Esophagus squamous epithelium (tissue), 5 donors: ENCODE measurements at places on chromosomes 4 and X. TPM values are rescaled to one million over a fixed set of nuclear protein-coding genes. Genes with fewer than 3 reads are reported as not detected.

- DNase-seq, result no peak
Measured at GRCh38 chr4:164056426-164057142, 562.1 kb downstream of the TMA16 start.

DNA sequence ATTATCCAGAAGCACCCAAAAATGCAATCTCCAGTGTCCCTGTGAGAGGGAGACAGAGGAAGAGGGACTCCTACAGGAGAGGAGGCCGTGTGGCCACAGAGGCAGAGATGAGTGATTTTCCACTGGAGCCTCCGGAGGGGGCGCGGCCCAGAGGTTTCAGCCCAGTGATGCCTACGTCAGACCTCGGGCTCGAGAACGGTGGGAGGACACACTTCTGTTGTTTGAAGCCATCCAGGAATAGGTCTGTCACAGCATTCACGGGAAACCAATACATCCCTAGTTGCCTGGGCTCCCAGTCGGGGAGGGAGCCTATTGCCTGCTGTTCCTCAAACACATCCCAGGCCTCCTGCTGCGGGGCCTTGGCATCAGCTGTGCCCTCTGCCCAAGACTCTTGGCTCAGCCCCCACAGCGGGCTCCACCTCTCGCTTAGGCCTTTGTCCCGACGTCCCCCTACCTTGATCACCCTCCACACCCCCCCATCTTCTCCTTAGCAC is 39.2 kb upstream of the HMX1 start:
- DNase-seq, result no peak

Gene GPRIN3
- 0.83 TPM for total RNA-seq

Gene ZMYM3
- 5.7 TPM for total RNA-seq

GRCh38 chrX:47664737-47665136 is 5.8 kb upstream of the UXT start:
- DNase-seq, result no peak

DNA sequence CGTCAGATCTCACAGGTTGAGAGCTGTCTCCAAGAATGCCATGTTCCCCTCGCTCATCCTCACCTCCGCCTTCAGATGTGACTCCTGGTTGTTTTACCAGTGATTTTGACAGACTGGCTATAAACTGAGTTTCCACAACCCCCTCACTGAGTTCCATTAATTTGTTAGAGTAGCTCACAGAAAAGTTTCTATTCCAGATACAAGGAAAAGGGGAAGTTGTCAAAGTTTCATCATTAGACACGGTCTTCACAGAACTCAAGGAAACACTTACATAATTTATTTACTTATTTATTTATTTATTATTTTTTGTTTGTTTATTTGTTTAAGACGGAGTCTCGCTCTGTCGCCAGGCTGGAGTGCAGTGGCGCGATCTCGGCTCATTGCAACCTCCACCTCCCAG is 55.7 kb upstream of the IQSEC2 start:
- no peak for DNase-seq

Gene TEX13B
- total RNA-seq, result not detected

- no peak for DNase-seq
Measured at GRCh38 chrX:29661290-29661689, 554.1 kb upstream of the MAGEB2 start.

DNA sequence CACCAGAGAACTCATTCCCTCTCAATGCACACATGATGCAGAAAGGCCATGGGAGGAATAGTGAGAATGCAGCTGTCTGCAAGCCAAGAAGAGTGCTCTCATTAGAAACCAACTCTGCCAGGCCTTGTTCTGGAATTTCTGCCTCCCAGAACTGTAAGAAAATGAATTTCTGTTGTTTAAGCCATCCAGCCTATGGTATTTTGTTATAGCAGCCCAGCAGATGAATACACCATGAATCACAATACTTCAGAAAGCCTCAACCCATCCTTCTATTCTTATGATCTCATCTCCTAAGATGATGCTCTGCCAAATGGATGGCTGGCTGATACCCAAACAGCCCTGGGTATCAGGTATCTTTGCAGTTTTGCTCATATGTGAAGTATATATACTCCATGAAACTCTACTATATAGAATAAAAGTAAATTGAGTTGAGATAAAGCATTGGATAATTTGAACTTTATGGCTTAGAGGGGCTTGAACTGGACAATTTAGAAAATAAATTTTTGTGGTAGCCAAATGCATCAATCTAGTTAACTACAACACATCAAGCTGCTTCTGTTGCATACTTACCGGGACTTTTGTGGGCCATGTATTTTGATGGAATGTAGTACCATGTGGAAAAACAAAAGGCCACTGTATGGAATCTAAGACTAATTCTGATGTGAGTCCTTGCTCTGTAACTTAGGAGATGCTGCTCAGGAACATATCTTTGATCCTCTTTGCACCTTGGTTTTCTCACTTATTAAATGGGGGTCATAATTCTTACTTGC is 245.9 kb downstream of the HS3ST1 start:
- DNase-seq, result no peak

DNA sequence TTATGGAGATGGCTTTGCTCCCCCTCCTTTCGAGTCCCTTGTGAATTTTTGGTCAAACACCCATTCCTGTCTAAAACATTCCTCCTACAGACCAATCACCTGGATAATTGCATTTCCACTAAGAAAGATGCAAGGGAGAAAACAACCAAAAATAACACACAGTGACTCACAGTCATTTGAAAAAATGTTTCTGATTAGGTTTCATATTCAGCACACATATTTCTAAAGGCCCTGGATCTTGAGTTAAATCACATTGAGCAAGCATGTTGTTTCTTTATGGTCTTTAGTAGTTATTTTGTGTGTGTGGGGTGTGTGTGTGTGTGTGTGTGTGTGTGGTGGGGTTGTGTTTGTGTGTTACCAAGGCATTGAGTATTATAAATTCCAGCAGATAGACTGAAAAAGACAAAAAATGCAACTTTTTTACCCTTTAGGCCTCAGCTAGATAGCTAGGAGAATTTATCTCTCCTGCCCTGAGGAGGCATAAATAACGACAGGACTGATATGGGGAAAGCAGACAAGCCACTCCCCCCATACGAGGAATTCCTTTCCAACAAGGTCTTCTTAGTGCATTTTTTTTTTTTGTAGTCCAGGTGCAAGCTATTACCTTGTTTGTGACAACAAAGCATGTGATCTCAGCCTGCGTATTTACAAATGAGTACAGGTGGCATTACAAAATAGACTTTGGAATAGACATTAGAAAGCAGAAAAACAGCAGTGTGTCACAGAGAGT is 265.4 kb upstream of the ADGRL3 start:
- no peak for DNase-seq

- no peak for DNase-seq
Measured at GRCh38 chr4:40243386-40243948, 46.6 kb downstream of the RHOH start.

- DNase-seq, result no peak
Measured at GRCh38 chr4:35925806-35926205, 318.5 kb downstream of the ARAP2 start.

Gene FAM149A
- 2.3 TPM for total RNA-seq

DNA sequence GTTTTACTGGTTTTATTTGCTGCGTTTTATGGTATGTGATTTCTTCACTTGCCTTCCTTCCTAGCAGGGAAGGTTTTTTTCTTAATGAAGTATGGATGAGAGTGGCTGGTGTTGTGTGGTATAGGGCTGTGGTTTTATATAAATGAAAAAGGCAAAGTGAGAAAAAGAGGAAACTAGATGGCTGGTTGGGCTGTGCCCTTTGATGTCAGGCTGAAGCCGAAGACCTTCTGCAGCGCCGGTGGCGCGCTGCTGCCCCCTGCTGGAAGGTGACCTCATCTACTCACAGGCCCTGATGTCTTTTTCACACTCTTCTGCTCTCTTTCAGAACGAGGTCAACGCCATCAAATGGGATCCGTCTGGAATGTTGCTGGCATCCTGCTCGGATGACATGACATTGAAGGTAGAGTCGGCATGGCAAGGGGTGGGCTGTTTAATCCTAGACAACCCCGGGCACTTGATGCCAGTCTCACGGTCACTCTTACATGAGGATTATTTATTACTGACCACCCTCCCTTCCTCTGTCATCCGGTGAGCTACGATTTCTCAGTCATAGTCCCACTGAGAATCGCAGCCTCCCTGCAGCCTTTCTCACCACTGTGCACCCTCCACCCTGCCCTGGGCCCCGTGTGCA is 56.6 kb downstream of the GPR143 start:
- DNase-seq, result peak; percentile 14

- DNase-seq, result no peak
Measured at GRCh38 chr4:82331814-82332213, 42.0 kb downstream of the HNRNPD start.

DNA sequence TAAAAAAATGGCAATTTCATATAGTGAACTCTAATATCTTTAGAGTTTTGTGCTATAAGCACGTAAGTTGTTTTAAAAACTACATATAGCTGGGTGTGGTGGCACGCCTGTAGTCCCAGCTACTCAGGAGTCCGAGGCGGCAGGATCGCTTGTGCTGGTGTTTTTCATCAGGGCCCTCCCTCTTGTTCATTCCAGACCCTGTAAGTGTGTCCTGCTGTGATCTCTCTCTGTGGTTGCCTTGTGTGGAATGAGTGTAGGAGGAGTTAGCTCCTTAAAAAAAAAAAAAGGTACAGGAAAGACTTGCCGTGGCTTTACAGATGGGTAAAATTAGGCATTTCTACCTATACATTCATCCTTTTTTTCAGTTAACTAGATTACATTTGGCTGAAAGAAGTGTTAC is 35.4 kb downstream of the RBBP7 start:
- DNase-seq, result no peak

DNA sequence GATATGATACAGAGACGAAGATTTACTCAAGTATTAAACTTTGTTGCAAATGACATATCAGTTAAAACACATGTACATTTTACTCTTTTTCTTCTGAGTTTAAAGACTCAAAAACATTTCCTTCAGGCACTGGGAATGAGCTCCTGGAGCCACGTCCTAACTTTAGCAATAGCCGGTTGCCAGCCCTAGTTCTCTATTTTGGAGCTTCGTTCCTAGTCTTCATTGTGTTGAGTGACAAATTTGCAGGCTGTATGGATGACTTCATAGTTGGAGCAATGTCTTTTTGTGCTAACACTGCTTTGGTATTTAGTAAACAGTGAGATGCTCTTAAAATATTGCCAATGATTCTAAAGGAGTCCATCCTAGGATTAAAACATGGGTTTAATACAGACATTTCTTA is 190.9 kb downstream of the FAT4 start:
- no peak for DNase-seq

Gene IL2
- total RNA-seq, result not detected

GRCh38 chr4:99847362-99847976 is 30.8 kb downstream of the DAPP1 start:
- DNase-seq, result no peak

- no peak for DNase-seq
Measured at GRCh38 chr4:67719953-67720617, 19.1 kb upstream of the UBA6 start.

Gene SYTL5
- total RNA-seq, result 5.8 TPM

Gene CABS1
- not detected for total RNA-seq

GRCh38 chr4:76374798-76375197 is 46.1 kb downstream of the CCDC158 start:
- no peak for DNase-seq

DNA sequence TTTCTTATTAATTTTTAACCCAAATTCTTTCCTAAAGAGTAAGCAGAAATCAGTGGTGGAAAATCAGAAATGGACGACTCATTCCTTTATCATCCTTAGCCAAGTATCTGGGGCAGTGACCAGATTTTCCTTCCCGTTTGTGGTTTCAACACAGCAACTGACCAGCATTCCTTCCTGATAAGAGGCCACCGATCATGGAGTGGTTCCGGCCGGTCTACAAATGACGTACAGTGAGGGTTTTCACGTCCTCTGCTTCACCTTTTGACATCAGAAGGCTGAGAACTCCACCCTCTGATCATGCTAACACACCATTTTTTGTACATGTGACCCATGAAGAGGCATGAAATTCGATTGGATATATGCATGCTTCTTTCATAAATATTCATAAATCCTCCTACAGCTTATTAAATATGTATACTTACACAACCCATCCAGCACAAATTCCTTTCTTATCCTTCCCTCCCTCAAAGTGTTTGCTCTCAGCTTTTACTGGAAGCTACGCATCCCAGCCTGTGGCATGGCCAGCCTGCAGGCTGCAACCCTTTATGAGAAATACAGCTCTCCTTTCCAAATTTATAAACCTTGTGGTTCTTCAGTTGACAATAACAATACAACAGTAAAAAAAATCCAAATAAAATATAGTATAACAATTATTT is 173.0 kb upstream of the CASK start:
- no peak for DNase-seq

DNA sequence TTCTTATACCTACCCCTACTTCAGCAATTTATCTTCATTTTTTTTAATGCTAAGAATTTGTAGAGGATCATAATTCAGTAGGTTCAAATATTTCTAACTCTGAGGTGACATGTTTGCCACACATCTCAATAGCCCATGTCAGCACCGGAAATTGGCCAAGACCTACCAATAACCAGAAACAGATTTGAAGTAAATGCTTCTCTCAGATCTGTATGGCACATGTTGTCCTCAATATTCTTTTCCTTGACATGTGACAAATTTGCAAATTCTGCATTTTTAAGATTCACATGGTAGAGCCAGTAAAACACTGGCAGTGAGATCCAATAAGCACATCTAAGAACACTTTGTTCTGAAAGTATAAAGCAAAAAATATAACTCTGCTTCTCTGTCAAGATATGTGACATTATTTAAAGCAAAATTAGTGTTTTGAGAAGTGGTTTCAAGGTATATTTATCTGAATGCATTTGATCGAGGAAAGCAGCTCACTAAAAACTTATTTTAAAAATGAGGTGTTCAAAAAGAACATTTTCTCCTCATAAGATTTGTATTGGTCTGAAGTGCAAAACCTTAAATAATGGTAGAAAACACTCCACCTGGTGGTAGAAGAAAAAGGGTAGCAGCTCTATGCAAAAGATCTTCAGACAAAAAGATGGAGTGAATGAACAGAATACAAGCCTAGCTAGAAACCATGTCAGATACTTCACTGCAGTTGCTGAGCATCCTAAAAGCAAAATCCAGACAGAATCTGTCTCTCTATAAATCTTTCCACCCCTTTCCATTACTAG is 513.8 kb upstream of the FAM241A start:
- DNase-seq, result no peak

Gene RNF175
- total RNA-seq, result not detected

GRCh38 chr4:100631281-100631968 is 113.6 kb upstream of the EMCN start:
- DNase-seq, result no peak

Gene GABRA4
- total RNA-seq, result not detected

- no peak for DNase-seq
Measured at GRCh38 chr4:151144329-151145072, 45.1 kb downstream of the RPS3A start.

Gene APELA
- not detected for total RNA-seq

DNA sequence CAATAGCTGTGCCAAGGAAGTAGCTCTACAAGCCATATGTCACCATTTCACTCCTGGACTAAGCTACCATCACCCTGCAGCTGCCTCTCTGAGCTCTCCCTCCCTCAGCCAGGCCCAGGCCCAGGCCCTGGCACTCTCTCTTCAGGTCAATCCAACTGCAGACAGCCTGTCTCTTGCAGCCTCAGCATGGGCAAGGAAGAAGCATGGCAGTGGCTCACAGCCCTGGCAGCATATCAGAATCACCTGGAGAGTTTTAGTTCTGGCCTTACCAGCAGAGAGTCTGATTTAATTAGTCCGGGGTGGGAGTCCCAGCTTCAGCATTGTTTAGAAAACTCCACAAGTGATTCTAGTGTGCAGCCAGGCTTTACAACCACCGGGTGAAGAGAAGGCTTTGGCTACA is 31.5 kb downstream of the NALF2 start:
- no peak for DNase-seq

Gene RIPPLY1
- not detected for total RNA-seq

Gene AKAP14
- total RNA-seq, result not detected
